ENCODE measurements at places on chromosomes 3 and 15.

DNA sequence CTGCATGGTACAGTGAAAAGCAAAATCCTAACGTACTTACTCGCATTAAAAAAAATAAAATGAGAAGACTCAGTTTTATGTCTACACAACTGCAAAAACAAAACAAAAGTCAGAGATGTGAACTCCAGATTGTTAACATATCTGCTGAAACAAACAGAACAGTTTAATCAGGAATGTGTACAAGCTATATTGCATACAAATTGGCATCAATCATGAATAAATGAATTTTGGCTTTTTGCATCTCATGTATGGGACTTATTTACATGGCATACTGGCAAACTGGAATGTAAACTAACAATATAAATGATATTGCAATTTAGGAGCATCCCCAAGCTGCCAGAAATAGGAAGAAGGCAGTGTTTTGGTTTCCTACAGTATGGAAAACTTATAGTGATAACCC is 79.6 kb upstream of the NSMCE3 start:
- no peak for DNase-seq

DNA sequence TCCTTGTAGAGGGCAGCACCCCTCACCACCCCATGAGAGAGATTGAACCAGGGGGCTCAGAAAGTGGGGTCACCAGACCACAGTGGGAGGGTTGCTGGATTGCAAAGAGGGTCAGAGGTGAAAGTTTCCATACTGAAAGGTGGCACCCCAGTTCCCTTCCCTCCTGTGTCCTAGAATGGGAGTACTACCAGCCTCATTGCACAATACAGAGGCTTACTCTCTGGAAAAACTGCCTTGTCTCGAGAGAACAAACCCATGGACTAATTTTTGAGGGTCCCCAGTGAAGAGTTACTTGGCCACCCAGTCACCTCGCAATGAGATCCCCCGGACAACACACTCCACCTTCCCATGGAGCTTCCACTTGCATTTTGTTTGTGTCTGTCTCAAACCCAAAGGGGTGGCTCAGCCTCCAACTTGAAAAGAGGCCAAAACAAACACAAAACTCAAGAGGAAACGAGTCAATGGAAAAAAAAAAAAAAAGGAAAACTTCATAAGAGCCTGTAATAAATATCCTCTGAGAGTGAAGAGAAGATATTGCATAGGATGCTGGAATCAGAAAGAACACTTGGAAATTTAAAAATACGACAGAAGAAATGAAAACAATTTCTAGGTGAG is 18.6 kb downstream of the MESP2 start:
- no peak for DNase-seq

DNA sequence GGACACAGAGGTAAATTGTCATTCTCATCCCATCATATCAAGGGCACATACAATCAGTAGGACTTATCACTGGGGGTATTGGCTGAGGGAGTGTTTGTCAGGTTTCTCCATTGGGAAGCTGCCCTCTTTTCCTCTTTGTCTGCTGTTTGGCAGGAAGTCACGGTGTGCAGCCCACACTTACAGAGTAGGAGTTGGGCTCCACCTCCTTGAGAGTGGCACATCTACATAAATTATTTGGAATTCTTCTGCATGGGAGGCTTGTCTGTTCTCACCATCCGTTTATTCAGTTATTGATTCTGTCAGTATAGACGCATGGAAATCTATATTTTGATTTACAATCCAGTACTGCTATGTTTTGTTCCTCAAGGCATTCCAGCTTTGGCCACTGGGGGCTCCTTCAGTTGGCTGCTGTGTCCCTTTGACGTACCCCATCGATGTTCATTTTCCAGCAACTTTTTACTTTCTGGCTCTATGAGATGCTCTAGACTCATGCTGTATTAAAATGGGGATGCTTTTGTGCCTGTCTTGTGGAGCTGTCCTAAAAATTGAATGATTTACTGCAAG is 200.3 kb downstream of the SLCO3A1 start:
- DNase-seq, result no peak

DNA sequence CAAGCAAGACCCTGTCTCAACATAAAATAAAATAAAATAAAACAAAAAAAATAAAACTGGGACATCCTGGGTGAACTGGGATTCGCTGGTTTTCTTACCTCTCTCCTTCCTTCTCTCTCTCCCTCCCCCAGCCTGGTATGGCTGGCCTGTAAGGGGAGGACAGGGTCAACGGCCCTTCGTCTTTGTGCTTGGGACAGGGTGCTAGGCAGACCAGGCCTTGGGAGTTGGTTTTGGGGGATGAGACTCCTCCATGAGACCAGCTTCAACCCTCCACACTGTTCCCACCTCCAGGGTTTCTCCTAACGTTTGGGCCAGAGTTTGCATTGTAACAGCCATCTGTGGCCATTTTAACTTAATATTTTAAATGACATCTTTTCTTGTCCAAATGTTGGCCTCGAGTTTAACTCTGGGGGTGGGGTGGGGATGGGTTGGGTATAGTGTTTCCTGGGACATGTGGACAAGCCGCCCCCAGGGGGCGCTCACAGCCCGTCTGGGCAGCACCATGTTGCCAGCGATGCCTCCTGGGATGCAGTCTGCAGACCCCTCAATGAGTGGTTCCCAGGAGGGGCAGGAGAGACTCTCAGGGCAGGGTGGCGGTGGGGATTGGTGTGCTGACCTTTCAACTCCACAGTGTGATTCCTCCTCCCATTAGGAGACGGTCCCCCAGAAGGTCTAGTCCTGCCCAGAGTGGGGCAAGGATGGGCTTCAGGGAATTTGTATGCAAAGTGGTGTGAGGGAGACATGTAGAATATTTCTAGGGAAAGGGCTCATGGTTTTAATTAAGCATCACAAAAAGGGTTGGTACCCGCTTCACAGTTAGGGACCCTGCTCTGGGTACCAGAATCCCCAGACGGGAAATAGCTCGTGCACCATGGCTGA is 37.7 kb upstream of the LCTL start:
- DNase-seq, result peak; percentile 9

GRCh38 chr15:59396211-59396610 is 23.5 kb upstream of the MYO1E start:
- no peak for DNase-seq

GRCh38 chr15:72907733-72908132 is 124.2 kb upstream of the ADPGK start:
- DNase-seq, result no peak

GRCh38 chr15:35698331-35698730 is 152.4 kb upstream of the DPH6 start:
- DNase-seq, result no peak

DNA sequence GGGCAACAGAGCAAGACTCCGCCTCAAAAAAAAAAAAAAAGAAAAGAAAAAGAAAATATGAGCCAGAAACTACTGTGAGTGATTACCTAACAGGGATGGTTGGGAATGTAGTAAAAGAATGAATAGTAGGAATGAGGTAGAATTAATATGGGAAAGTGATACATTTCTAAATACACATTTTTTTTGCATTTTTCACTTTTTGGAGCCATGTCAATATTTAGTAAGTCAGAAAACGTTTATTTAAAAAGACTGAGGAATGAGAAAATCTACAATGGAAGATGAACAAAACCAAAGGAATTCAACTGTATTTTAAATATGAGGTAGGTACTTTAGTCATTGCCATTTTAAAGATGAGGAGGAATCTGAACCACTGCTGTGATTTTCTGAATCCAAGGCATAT is 817.2 kb upstream of the CADM2 start:
- no peak for DNase-seq

DNA sequence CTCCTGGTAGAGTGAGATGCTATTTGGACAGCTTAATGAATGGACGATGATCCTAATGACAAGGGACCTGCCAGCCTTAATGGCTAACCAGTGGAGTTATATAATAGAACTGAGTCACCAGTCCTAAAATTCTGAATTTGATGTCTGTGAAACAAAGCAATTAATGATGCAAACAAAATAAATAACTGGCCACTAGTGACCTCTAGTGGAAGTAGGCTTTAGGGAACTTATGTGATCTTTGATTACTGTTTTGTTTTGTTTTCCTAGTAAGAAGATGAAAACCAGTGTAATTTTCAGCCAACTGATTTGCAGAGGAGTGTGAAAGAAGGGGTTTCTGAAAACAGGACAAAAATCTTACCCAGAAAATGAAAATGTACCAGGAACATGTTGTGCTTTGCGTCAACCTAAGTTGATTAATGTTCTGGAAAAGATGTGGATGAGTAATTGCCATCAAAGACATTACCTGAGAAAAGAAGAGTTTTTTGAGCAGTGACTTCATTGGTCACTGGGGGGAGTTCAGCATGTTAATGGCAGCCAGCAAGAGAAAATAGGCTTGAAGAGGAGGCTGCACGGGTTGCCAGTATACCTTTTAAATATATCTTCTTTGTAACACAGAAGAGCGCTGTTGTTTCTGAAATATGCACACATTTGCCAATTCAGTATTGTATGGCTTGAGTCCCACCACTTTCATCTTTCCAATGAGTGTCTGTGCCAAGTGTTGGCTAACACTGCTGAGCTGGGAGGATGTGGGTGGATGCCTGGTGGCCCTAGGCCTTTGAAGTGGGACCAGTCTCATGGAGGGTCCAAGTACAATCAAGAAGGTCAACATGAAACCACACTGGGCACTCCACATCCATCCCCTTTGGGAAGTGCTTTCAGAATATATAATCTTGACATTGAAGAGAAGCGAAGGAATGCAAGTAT is 9.3 kb downstream of the VEPH1 start:
- DNase-seq, result no peak

- DNase-seq, result no peak
These were observed 14.2 kb upstream of the MAGI1 start for GRCh38 chr3:66052721-66053549.

DNA sequence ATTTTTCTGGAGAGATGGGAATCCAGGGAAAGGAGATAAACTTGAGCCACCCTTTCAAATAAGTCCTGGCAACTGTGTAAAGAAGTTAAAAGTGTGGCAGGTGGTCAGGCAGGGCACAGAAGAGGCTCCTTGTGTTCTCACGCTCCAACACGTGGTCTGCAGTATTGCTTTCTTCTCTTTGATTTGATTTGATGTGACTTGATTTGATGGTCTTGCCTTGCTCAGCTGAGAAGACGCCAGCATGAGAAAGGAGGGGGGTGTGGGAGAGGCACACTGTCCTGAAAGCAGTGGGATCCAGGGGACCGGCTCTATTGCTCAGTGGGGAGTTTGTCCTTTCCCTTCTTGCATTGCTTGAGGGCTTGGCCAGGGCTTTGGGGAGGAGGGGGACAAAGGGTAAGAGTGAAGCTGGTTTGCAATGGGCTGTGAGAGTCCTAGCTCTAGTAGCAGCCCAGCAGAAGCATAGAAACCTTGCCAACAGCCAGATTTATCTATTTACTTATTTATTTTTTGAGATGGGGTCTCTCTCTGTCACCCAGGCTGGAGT is 25.7 kb upstream of the NEO1 start:
- no peak for DNase-seq

GRCh38 chr3:105094588-105094987 is 272.1 kb upstream of the ALCAM start:
- no peak for DNase-seq

GRCh38 chr3:9196020-9196419 is 53.4 kb downstream of the SRGAP3 start:
- DNase-seq, result no peak

- DNase-seq, result no peak
These were observed 26.0 kb upstream of the MAP4 start for GRCh38 chr3:48042071-48042760.

GRCh38 chr15:63392361-63393009 is 10.8 kb upstream of the CA12 start:
- no peak for DNase-seq

DNA sequence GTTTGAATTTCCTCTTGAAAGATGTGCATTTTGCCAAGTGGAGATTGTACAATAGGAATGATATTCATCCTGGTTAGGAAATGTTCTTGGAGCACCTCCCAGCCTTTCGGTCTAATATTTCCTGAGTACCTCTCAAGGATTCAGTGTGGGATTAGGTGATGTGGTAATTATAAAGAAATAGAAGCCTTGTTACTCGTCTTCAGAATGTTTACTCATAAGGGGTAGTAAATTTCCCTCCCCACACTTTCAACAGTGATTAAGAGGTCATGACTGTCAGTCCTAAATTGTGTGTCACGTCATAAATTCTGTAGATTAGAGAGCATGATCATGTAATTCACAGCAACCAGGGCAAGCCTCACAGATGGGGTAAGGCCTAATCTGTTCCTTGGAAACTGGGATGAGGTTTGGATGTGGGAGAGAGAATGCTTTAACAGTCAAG is 633.1 kb upstream of the TBL1XR1 start:
- DNase-seq, result no peak

- no peak for DNase-seq
These were observed 98.7 kb downstream of the TBC1D5 start for GRCh38 chr3:17643691-17644090.

DNA sequence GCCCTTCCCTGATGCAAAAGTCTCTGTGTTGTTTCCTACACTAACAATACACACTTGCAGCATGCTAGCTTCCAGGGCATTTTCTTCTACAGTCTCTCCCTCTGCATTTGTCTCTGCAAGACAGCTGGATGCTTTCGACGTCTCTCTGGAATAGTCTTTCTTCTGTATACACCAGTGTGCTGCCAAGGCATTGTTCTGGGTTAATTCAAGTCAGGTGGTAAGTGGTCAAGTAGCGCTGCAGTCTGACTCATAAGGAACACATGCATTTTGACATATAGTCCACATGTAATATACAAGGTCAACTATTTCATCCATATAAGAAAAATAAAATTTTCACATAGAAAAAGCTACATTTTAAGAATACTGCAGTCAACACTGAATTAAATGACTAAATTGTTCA is 92.7 kb downstream of the MYLK start:
- DNase-seq, result no peak

DNA sequence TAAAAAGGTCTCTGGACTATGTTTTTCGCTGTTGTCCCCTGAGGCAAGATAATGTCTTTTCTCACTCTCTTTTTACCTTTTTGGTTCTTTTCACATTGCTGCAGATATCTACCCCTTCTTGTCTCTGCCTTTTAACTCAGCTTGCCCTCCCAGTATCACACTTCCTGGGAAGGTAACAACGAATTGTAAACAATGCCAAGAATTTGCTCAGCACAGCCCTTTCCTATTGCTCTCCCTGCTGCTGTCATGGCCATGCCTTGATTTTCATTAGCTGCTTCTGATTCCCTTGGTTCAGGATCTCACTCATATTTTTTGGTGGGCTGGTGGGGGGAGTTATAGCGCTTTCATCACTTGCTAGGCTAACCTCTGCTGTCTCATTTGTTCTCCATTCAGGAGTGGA is 123.1 kb upstream of the DPH6 start:
- no peak for DNase-seq
